ENCODE measurements at places on chromosomes 3 and 15.

DNA sequence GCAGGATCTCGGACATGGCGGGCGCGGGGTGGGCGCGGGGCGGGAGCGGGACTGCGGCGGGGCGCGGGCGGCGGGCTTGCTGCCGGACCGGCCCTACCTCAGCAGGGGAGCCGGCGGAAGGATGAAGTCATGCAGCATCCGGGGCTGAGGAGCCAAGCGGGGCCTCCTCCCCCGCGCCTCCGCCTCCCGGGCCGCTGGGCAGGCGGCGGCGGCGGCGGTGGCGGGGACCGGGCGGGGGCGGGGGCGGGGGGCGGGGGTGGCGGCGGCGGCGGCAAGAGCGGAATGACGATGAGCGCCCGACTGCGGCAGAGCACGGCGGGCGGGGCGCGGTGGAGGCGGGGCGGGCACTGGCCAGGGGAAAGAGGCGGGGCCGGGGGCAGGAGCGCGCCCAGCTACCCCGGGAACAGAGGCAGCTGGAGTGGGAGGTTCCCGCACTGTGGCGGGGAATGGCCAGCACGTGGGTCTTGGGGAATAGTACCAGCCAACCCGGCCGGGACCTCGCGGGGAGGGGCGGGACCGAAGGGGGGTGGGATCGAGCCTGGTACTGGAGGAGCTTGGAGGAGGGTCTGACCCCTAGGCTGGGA lies at the start of gene CAMK2N2:
Gene CAMK2N2 (minus strand): TSS at position 284 of the 584 bp plus-strand sequence. CDS start 268 bp downstream, at position 16.
- H3K27me3 ChIP-seq = peaks cover 18% of the 10 kb centered on the region
- DNase-seq = no peak
- peaks cover 23% of the 10 kb centered on the region for H3K4me1 ChIP-seq
- H3K4me3 ChIP-seq = peak within 1 kb of the TSS; percentile 42

GRCh38 chr3:9915254-9916141 lies 1.4 kb upstream of the IL17RC start:
- H3K36me3 ChIP-seq = peaks cover 36% of the 10 kb centered on the region
- H3K4me1 ChIP-seq = peaks cover 42% of the 10 kb centered on the region
- no peaks in the 10 kb centered on the region for H3K27me3 ChIP-seq
- no peak for DNase-seq
- peak overlapping the region; percentile 79 for H3K4me3 ChIP-seq

DNA sequence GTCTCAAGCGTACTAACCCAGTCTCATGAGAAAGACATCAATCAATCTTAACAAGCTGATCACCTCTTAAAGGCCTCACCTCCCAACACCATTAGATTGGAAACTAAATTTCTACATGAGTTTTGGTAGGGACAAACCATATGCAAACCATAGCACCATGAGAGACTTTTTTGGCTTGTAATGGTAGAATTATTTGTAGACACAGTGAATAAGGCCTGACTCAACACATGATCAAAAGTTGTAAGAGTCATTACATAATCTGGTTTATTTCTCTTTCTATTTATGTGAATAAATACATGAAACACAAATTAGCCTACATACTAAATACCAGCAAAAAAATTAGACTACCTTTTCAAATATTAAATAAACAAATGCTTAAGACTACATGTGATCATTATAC lies 183.3 kb upstream of the EPHA6 start:
- H3K27me3 ChIP-seq = no peaks in the 10 kb centered on the region
- H3K36me3 ChIP-seq = no peaks in the 10 kb centered on the region
- DNase-seq = no peak

- no peaks in the 10 kb centered on the region for H3K27me3 ChIP-seq
- H3K36me3 ChIP-seq = no peaks in the 10 kb centered on the region
- H3K27ac ChIP-seq = no peak overlapping the region
- no peaks in the 10 kb centered on the region for H3K4me1 ChIP-seq
- no peak overlapping the region for H3K4me3 ChIP-seq
Measured at GRCh38 chr3:141346418-141346817, 21.9 kb upstream of the ZBTB38 start.

DNA sequence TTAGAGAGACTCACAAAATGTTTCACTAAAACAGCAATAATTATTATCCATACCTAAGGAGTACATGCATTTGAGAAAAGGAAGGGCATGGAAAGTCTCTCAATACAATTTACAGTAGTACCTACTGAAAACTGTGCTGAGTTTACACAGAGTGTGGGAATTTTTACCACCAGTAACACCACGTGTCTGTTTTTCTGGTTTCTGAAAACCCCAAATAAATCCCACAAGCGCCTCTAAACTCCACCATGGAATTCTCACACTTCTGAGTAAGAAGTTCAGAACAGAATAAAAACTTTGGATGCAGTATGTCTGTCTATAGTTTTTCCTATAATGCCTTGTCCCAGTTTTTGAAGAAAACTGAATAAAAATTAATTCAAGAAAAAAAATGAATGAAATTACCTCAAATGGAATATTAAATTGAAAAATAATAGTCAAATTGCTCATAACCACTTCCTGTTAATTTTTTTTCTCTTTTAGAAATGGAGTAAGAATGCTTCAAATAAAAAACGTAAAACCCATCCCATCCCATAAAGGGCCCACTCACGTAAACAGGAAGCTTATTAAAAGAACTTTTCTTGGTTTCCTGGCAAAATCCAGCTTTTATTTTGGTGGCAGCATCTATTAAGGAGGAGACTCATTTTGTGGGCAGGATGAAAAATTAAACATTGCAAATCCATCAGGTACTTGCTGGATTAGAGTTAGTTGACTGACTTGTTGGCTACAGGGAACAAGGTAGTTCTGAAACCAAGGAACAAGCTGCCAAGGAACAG lies 378.1 kb downstream of the TIGIT start:
- H3K4me3 ChIP-seq = no peak overlapping the region
- H3K4me1 ChIP-seq = no peaks in the 10 kb centered on the region
- no peaks in the 10 kb centered on the region for H3K27me3 ChIP-seq

GRCh38 chr3:171108066-171108465 lies 81.5 kb upstream of the SLC2A2 start:
- H3K36me3 ChIP-seq = peaks cover 9% of the 10 kb centered on the region
- no peak overlapping the region for H3K27ac ChIP-seq
- no peak overlapping the region for H3K4me3 ChIP-seq
- no peaks in the 10 kb centered on the region for H3K4me1 ChIP-seq

- no peaks in the 10 kb centered on the region for H3K27me3 ChIP-seq
- no peaks in the 10 kb centered on the region for H3K36me3 ChIP-seq
- DNase-seq = no peak
- peaks cover 4% of the 10 kb centered on the region for H3K4me1 ChIP-seq
- H3K4me3 ChIP-seq = no peak overlapping the region
- H3K27ac ChIP-seq = peak overlapping the region; percentile 96
Measured at GRCh38 chr15:90181776-90182175, 19.4 kb upstream of the SEMA4B start.

- H3K27me3 ChIP-seq = no peaks in the 10 kb centered on the region
- H3K4me3 ChIP-seq = no peak overlapping the region
- peaks cover 18% of the 10 kb centered on the region for H3K4me1 ChIP-seq
- DNase-seq = no peak
- no peaks in the 10 kb centered on the region for H3K36me3 ChIP-seq
Measured at GRCh38 chr3:159761848-159762635, 226.6 kb upstream of the IL12A start.

GRCh38 chr3:105974381-105974780 lies 105.6 kb upstream of the CBLB start:
- no peaks in the 10 kb centered on the region for H3K4me1 ChIP-seq
- H3K27me3 ChIP-seq = no peaks in the 10 kb centered on the region
- H3K36me3 ChIP-seq = no peaks in the 10 kb centered on the region
- no peak overlapping the region for H3K4me3 ChIP-seq

- H3K4me3 ChIP-seq = no peak overlapping the region
- no peaks in the 10 kb centered on the region for H3K4me1 ChIP-seq
- no peak overlapping the region for H3K27ac ChIP-seq
Measured at GRCh38 chr15:60275624-60276023, 122.2 kb downstream of the ANXA2 start.

DNA sequence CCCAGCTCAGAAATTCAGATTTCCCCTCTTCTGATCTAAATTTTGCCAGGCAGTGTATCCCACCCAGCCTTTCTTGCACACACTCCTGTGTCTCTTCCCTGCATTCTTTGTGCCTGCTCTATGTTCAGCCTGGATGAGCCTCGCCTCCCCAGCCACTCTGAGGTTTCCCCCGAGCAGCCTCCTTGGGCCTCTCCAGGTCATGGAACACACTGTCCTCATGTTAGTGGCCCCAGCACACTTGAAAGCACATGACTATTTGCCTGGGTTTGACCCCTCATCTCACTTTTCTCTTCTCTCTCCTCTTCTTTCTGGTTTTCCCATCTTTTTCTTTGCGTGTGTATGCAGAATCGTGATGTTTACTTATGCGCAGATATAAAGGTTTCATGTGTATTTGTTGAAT lies 3.1 kb downstream of the THSD4 start:
- H3K36me3 ChIP-seq = no peaks in the 10 kb centered on the region
- H3K4me1 ChIP-seq = peaks cover 78% of the 10 kb centered on the region
- no peak for DNase-seq
- H3K27ac ChIP-seq = no peak overlapping the region

DNA sequence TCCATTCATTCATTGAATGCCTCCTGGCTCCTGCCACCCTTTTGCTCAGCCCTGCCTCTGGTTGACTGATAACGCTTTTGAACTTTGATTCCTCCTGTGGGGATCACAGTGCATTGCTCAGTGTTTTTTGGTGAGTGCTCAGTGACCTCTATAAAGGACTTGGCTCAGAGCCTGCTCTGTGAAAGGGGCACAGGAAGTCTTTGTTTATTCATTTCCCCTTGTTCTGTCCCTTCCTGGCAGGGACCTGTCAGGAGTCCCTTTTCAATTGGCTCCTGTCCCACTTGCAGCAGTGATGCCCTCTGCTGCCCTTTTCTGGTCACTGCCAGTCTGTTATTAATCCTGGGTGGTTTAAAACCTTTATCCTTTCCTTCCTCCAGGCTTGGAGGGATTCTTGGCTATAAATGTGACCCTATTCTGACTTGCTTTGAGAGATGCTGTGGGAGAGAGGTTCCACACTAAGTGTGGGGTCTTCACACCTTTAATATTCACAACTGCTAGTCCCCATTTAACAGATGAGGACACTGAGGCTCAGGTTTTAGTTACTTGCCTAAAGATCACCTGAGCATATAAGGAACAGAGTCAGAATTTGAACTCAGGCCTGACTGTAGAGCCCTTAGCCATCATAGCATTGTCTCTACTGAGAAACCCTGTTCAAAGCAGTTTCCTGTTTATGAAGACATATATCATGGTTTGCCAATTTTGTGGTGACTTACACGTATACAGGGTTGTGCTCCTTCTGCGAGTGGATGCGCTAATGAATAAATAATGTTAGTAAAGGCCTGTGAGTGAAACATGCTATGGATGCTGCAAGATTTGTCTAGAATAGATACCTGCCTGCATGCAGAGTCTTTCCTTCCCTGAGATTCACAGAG lies 23.2 kb upstream of the TATDN2 start:
- H3K27ac ChIP-seq = no peak overlapping the region
- peaks cover 8% of the 10 kb centered on the region for H3K4me1 ChIP-seq
- no peaks in the 10 kb centered on the region for H3K27me3 ChIP-seq

- no peak overlapping the region for H3K4me3 ChIP-seq
- H3K27ac ChIP-seq = no peak overlapping the region
- no peak for DNase-seq
- H3K4me1 ChIP-seq = peaks cover 19% of the 10 kb centered on the region
Measured at GRCh38 chr15:58545307-58546065, 113.7 kb downstream of the LIPC start.

GRCh38 chr15:38074029-38074428 lies 139.6 kb downstream of the TMCO5A start:
- no peak for DNase-seq
- H3K27me3 ChIP-seq = no peaks in the 10 kb centered on the region
- no peak overlapping the region for H3K4me3 ChIP-seq
- H3K36me3 ChIP-seq = no peaks in the 10 kb centered on the region
- H3K27ac ChIP-seq = peak overlapping the region; percentile 85

GRCh38 chr3:4995500-4996053 lies 16.3 kb downstream of the BHLHE40 start:
- no peak overlapping the region for H3K4me3 ChIP-seq
- peak overlapping the region; percentile 88 for H3K27ac ChIP-seq
- no peaks in the 10 kb centered on the region for H3K36me3 ChIP-seq
- H3K27me3 ChIP-seq = no peaks in the 10 kb centered on the region
- no peak for DNase-seq

GRCh38 chr15:101604124-101604874 lies 47.9 kb downstream of the TM2D3 start:
- no peaks in the 10 kb centered on the region for H3K36me3 ChIP-seq
- no peaks in the 10 kb centered on the region for H3K27me3 ChIP-seq
- no peak overlapping the region for H3K4me3 ChIP-seq
- DNase-seq = no peak
- no peak overlapping the region for H3K27ac ChIP-seq

- H3K27ac ChIP-seq = peak within 1 kb of the TSS; percentile 81
- H3K4me1 ChIP-seq = no peaks in the 10 kb centered on the region
- H3K27me3 ChIP-seq = no peaks in the 10 kb centered on the region
Measured at GRCh38 chr15:40307421-40308211, at the start of gene PLCB2. Gene PLCB2 (minus strand): TSS chr15:40307935. CDS start chr15:40307672, 263 bp downstream.

DNA sequence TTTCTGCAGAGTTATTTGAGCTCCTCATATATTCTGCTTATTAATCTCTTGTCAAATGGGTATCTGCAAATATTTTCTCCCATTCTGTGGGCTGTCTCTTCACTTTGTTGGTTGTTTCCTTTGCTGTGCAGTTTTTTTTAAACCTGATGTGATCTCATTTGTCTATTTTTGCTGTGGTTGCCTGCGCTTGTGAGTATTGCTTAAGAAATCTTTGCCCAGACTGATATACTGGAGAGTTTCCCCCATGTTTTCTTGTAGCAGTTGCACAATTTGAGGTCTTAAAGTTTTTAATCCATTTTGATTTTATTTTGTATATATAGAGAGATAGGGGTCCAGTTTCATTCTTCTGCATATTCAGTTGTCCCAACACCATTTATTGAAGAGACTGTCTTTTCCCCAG lies 102.3 kb downstream of the POLQ start:
- no peaks in the 10 kb centered on the region for H3K27me3 ChIP-seq
- H3K4me3 ChIP-seq = no peak overlapping the region
- DNase-seq = no peak

DNA sequence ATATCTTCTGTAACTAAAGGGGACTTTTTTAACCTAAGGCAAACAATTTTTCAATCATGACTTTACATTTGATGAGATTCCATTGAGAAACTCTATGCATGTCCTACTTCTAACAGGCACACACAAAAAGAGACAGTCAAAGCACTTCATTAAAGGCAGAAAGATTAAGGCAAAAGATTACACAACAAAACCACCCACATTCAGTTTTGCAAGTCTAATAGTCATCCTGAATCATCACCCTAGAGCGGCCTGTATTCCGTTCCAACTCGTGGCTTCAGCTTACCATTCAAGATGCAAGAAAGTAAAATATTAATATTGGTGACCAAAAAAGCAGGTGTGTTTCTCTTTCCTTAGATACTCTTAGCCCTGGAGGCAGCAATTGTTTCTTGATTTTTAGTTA lies 205.9 kb downstream of the P3H2 start:
- H3K36me3 ChIP-seq = no peaks in the 10 kb centered on the region
- no peak for DNase-seq
- peak overlapping the region; percentile 62 for H3K27ac ChIP-seq
- H3K4me1 ChIP-seq = no peaks in the 10 kb centered on the region
